NCI-H1930 (cell line): ENCODE measurements at places on chromosomes 5 and 9.

- no peak for DNase-seq
Observed at GRCh38 chr5:135273212-135273611, 125.8 kb downstream of the MACROH2A1 start.

DNA sequence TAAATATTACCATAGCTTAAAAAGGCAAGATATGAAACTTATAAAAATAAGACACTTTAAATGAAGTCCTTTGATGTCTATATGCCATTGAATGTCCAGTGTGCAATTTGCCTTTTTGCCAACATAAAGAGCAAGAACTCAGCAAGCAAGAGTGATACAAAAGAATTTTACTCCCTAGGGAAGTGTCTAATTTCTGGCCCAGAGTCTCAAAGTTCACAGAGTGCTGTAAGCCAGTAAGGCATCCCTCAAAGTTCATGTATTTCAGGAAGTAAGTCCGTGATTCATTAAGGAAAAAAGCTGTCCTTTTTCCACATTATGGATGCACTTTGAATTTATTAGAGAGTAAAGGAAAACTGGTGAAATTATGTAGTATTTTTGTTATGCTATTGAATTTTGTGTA lies 185.2 kb downstream of the CCDC171 start:
- no peak for DNase-seq

DNA sequence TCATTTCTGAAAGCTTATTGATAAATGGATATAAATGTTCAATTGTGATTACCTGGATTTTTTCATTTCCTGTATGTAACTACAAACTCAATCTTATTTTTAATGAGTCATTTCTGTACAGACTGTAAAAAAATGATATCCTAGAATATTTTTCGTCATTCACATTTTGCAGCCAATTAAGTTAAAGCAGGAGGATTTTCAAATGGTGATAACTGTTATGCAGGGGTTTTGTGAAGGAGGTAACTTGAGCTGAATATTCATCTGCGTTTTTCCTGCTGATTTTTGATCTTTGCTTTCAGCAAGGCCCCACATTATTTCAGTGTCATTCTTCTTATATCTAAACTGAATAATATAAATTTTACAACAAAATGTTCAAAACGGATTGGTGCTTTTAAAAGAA lies 74.1 kb downstream of the SLF1 start:
- DNase-seq = no peak

GRCh38 chr9:34715639-34716215 lies 5.8 kb upstream of the CCL21 start:
- DNase-seq = no peak

DNA sequence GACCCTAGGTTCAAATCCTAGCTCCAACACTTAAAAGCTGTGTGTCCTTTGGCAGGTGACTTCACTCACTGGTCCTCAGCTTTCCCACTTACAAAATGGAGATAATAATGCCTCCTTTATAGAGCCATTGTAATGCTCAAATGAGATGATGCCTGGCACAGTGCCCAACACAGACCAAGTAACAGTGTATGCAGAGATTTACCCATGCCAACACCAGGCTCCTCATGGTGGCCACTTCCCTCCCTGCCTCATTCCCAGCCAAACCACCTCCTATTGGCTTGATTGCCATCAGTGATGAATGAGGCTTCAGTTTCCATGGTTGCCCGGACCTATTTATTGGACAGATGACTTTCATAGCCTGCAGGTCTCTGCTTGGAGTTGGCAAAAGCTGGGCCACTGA lies 469.4 kb downstream of the CDK5RAP2 start:
- no peak for DNase-seq

DNA sequence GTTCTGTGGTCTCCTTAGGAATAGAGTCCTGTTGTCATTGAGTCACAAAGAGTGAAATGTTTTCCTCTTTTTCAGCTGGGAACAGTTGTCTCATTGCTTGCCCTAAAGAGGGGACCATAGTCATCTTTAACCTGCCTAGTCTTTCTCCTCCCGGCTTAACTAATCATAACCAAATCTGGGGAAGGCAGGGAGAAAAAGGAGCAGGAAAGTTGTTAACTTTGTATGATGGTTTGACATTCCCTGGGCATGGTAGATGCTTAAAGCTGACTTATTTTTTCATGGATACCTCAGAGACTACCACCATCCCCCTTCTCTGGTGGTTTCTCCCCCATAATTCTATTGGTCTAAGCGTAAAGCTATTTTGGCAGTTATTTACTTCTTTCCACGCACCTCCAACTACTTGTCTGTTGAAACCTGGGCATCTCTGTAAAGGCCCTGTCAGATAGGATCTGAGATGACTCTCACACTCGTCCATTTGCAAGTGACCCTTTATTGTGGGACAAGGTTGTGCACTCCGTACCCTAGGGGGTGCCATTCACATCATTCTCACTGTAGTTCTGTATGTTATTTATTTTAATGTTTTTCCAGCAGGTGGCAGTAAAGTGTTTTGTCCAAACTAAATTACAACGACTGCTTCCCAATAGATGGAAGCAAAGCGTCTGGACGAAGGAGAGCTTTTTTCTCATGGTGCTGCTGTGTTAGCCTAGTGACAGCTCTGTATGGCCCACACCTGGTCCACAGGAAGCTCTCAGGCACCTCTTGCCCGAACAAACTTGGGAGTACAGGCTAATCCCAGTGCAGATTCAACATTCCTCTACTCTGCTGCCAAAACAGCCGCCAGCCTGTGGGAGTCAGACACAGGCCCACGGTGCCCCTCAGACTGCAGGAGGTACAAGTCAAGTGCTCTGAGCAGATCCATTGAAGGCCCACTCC lies 3.0 kb upstream of the FAM13B start:
- DNase-seq = peak; percentile 70

DNA sequence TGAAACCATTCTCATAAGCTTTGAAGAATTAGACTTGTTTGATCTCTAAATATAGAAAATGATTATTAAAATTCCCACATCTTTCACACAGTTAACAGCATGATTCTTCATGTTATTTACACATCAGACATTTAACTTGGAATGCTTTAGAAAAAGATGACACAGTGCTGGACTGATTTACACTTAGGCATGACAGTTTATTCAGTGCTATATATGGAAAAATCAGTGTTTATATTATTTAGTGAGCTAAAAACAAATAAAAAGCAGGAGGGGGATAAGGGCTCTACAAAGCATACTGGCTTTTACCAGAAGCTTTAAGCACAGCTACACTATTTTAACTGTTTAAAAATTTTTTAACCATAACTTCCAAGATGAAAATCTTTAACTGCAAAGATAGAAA lies 30.0 kb downstream of the CDC37L1 start:
- DNase-seq = no peak

GRCh38 chr9:121289772-121290370 lies 21.9 kb downstream of the GSN start:
- DNase-seq = no peak

DNA sequence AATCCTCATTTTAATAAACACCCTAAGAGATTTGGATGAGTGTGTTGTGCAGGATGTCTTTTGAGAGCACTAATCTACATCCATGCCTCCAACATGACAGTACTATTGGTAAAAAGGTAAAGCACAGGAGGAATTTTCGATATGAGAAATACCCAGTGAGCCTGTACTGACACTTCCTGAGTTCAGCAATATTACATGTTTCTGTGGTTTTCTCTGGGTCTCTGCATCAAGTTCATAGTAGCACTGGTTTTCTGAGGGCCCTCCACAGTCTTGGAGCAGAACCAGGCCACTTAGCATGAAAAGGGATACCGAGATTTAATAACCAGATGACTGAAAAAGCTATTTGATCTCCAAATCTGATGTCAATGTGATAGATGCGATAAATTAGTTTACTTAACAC lies 524.1 kb downstream of the TMEM38B start:
- DNase-seq = no peak

DNA sequence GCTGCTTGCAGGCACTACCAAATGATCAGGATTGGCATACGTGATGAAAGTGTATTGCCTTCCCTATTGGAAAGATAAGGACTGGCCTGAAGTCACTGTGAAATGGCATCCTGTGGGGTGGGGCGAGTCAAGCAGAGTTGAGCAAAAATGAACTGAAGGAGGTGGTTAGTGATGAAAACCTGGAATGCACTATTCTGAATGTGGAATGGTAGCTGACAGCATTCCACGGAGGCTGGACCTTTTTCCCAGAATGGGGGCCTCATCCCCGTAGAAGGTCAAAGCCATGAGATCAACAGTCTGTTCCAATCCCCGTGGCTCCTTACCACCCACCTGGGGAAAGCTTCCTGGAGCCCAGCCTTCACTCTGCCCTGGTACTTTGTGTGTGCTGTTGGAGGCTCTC lies 37.7 kb downstream of the ASS1 start:
- DNase-seq = no peak
